NCI-H82 (cell line): ENCODE measurements at places on chromosomes 7 and 10.
A peak's percentile ranks its signal among the peaks of the same experiment; 100 is the strongest.

GRCh38 chr7:112723416-112723815 lies 66.8 kb downstream of the TMEM168 start:
- no peak for DNase-seq

- no peak for DNase-seq
Observed at GRCh38 chr7:68247571-68247970, 1250.9 kb downstream of the TYW1 start.

- DNase-seq = no peak
Observed at GRCh38 chr7:151016942-151017341, 7.4 kb downstream of the ATG9B start.

- no peak for DNase-seq
Observed at GRCh38 chr7:98314469-98314868, 33.0 kb downstream of the BRI3 start.

DNA sequence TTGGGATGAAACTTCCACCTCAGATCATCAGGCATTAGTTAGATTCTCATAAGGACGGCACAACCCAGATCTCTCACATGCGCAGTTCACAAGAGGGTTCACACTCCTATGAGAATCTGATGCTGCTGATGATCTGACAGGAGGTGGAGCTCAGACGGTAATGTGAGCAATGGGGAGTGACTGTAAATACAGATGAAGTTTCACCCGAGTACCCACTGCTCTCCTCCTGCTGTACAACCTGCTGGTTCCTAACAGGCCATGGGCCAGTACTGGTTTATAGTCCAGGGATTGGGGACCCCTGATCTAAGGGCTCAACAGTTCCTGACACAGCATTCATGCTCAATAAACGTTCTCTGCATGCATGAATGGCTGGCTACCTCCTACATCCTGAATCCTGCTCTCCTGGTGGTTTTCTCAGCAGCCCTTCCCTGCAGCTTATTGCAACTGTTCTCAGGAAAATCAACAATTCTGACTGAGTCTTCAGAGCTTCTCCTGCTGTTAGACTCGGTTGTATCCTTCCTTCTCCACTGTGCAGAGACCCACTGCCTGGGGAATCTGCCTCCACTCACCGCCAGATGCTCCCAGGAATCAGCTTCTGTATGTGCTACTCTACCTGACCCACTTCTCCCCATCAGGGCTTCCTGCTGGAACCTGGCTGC lies 17.4 kb downstream of the PDE6C start:
- DNase-seq = peak; percentile 16

DNA sequence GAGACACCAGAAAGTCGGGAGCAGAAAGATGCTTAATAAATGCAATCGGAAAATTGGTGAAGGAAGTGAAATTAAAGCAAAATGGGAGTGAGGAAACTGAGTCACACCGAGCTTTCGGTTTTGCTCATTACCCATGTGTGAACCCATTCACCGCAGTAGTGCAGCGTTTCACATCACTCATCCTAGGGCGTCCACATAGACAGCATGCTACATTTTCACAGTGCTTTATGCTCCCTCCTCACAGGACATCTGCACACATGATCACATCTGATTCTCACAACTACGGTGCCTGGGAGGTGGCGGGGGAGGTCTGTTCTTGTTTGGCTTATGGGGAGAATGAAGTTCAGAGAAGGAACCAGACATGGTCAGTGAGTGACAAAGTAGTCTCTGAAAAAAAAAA lies 36.6 kb upstream of the ATP6V0A4 start:
- no peak for DNase-seq

DNA sequence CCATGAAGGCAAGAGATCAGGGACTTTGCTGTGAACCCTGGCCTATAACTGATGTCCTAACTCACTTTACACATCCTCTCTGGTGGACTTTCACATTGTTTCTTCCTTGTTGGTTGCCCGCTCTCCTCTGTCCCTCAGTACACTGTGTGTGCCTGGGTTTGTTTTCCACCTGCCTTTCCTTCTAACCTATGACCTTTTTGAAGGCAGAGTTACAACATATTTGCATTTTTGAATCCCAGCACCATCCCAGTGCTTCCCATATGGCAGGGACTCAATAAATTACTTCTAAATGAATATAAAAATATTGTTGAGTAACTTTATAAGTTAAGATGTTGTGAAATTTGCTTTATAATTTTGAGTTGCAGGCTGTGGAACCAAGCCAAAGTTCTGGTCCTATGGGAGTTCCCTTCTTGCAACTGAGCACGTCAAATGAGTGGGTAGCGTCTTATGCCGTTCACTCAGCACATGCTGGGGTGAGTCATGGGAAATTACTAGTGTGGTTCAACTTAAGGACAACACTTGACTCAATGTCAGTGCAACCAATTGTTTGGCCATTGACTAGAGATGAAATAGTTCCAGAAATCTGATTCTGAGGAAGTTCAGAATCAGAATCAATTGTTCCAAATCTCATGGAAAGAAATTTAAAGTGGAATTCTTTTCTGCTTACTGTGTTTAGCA lies 250.9 kb downstream of the TWIST1 start:
- DNase-seq = no peak

DNA sequence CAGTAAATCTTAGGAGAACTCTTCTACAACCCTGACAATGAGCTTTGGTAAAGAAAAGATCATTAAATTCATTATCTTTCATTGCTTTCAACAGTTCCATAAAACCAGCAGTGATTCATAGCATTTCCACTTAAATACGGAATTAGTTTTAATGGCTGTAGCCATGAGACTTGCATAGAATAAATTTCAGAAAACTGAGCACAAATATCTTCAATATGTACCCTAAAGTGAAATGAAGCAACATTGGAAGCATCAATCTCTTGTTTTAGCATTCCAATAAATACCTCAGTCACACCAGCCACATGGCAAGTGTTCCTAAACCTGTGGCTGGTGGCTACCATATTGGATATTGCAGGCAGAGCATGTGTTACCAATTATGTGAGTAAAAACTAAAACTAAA lies 3.6 kb upstream of the RARRES2 start:
- DNase-seq = no peak

- DNase-seq = no peak
Observed at GRCh38 chr7:142855756-142856564, 1.1 kb downstream of the EPHB6 start.

DNA sequence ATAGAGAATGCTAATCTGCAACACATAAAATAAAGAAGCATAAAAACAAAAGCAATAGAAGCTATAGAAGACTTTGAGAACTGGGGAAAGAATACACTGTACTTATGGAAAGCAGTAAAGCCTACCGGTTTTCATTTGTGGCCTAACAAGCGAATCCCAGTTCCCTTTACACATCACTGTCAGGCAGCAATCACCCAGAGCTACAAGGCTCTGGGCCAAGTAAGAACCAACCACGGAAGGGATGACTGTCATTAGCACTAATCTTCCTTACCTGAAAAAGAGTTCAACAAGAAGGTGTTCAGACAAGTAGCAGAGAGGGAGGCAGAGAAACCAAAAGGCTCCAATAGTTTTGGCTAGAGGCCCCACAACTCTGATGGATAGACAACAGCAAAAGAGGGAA lies 15.0 kb downstream of the CCDC6 start:
- no peak for DNase-seq
